ENCODE measurements at places on chromosomes 12 and 14.

GRCh38 chr14:30296931-30297405 is 262.0 kb upstream of the G2E3 start:
- no peak for DNase-seq

GRCh38 chr12:57096099-57096572 is 7.2 kb downstream of the NAB2 start:
- DNase-seq: no peak

- peak; percentile 66 for DNase-seq
Observed at GRCh38 chr12:54220092-54220557, 31.3 kb upstream of the SMUG1 start.

- no peak for DNase-seq
Observed at GRCh38 chr12:108531929-108532848, 17.1 kb downstream of the FICD start.

DNA sequence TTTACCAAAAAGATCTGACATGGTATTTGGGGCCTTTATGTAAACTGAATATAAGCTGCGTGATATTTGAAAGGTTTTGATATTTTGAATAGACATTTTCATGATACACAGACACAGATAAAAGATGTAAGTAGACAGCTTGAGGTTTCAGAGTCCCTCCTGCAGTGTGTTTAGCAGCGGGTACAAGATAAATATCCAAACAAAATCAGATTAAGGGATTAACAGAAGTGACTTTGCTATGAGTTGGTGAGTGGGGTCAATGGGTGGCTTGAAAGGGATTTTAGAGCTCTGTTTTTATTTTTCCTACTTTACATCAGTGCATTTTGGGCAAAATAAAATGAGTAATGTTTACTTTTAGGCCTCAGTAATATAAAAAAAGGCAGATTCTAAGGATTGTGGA is 84.1 kb downstream of the IGF1 start:
- DNase-seq: no peak

DNA sequence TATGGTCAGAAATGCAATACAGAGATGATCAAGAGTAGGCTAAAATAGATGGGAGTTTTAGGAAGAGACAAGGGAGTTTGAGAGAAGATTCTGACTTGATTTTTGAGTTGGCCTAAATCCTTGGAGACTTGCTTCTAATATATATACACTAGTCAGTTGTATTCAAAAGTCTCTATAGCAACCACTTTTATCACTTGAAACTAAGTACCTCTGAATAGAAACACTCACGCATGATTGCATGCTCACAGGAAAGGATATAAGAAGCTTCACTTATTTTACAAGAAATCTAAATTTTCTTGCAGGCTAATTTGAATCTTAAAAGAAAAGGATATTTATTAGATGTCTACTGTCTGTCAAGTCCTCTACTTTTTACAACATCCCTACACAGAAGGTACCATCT is 316.8 kb downstream of the SNAPC1 start:
- no peak for DNase-seq

- no peak for DNase-seq
Observed at GRCh38 chr12:41795910-41796309, 348.8 kb downstream of the GXYLT1 start.

DNA sequence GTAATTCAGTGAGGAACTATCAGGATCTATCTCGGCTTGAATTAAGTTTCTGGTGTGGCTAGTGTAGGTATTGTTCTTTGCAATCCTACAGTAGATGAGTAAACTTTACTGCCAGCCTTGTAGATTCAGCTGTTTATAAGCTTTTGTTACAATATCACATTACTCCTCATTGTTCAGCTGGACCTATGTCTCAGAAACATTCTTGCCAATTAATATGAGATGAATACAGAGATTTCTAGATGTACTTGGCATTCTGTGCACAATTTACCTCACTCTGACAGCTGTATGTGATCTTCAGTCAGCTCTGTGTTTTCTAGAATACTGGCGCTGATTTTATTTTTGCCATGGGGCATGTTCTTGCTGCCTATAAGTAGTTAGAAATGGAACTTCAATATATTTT is 55.7 kb downstream of the METTL25 start:
- DNase-seq: no peak

GRCh38 chr12:132449565-132450417 is 40.2 kb upstream of the FBRSL1 start:
- DNase-seq: peak; percentile 22

DNA sequence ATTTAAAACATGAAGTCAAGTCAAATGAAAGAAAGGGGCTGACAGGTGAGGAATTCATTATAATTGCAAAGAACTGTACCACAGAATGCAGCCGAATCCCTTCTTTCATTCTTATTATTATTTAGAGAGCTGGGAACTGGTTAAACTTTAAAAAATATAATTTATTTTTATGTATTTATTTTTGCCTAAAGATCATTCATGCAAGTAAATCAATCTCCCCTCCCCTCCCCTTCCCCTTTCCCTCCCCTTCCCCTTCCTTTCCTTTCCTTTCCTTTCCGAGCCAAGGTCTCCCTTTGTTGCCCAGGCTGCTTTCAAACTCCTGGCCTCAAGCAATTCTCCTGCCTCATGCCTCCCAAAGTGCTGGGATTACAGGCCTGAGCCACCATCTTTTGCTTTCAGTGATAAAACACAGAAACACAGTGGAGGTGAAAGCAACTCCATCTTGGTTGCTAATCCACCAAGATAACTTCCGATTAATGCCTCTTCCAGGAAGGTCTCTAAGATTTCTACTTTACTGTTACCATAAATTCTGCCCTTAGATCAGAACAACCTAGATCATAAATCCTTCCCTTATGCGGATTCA is 6.0 kb upstream of the UBC start:
- DNase-seq: no peak

DNA sequence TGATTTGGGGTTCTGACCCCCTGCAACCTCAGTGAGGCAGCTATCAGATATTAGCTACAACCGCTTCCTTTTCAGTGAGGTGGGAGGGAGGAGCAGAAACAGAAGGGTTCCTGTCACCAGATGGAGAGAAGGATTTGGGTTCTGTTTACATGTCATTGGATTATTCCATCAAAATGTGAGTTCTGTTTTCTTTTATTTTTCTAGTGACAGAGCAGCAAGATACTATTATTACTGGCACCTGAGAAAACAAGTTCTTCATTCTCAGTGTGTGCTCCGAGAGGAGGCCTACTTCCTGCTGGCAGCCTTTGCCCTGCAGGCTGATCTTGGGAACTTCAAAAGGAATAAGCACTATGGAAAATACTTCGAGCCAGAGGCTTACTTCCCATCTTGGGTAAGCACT is 52.8 kb downstream of the FRMD6 start:
- DNase-seq: no peak

DNA sequence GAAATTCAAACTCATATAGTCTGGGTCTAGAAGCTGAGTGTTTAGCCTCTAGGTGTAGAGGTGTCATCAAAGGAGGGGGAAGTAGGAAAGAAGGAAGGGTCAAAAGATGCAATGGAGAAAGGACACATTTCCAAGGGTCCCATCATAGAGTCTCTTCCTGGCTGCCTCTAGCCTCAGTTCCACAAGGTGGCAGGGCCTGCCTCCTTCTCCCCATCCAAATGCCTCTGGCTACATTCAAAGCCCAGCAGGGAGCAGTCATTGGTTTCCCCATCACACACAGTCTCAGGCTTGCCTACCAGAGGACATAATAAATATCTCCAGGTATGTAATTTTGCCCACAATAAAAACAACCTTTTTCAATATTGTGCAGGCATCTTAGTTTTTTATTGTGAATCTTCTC is 2.1 kb upstream of the CCT2 start:
- no peak for DNase-seq

GRCh38 chr12:86959766-86960458 is 703.7 kb upstream of the MGAT4C start:
- DNase-seq: no peak

DNA sequence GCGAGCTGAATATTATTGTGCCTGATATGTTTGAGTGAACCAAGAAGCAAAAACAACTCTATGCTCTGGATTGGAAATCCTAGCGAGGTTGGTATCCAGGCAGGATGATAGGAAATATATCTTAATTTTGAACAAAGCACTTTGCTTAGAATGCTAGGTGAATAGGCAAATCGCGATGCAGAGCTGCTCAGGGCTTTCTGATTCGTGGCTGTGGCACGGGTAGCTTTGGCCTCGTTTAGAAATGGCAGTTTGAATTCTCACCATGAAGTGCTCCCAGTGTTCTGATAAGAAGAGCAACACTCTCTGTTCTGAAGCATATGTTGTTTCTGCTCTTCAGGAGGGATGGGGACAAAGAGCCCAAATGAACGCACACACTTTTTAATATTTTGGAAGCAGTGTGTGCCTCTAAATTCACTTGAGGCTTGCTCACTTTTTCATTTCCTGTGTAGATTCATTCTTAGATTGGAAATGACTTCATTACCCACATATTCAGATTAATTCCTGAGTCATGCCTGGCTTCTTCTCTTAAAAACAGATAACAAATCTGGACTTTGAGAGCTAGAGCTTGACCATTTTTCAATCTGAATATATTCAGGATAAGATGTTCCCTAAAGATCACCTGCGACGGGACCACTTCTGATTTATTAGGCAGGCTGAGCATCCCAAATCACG is 200.9 kb downstream of the RPAP3 start:
- DNase-seq: no peak

DNA sequence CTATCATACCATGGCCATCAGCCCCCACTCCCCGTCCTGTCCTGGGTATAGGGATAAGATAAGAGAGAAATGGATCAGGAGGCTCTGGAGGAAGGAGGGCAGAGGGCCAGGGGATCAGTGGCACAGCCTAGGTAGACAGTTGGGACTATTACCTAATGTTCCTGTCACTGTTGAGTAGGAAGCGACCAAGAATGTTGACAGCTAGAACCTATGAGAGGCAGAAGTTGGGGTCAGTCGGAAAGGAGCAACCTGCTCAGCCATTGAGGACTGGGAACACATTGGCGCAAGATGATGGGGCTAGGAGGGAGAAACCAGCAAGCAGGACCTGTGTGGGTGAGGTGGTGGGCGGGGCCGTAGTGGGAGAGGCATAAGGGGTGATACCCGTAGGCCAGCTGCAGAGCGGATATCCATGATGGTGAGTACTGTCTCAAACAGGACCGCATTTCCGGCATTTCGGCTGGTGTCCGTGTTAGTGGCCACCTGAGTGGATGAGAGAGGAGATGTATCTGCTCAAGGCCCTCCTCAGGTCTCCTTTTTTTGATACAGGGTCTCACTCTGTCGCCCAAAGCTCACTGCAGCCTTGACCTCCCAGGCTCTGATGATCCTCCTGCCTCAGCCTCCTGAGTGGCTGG is 3.3 kb downstream of the AP1G2 start:
- DNase-seq: no peak

- no peak for DNase-seq
Observed at GRCh38 chr12:131459773-131460365, 251.0 kb upstream of the SFSWAP start.

- no peak for DNase-seq
Observed at GRCh38 chr12:71782017-71782416, 27.4 kb downstream of the RAB21 start.

GRCh38 chr12:120225200-120225558 is 24.3 kb upstream of the RPLP0 start:
- DNase-seq: no peak

GRCh38 chr14:100842799-100843198 is 16.9 kb downstream of the MEG3 start:
- no peak for DNase-seq

GRCh38 chr12:100168562-100168961 is 25.9 kb upstream of the BLTP3B start:
- DNase-seq: no peak

GRCh38 chr14:45906257-45906656 is 653.3 kb upstream of the MIS18BP1 start:
- no peak for DNase-seq

- no peak for DNase-seq
Observed at GRCh38 chr12:80490329-80490728, 46.3 kb downstream of the PTPRQ start.

DNA sequence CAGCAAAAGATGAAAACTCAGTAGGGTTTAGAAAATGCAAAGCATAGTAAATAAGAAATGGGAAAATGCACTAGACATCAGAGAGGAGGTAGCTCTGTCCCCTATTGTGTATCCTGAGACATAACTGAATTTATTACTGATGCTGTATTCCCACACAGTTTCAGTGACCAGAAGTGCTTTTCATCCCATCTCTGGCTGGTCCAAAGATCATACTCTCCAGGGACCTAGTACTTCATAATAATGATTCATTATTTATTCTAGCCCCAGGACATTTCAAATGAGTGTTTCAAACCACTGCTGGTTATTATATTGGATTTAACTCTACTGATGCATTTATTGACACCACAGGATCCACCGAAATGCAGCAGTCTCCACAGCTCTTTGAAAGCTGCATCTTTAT is 163.3 kb downstream of the PAWR start:
- DNase-seq: no peak

DNA sequence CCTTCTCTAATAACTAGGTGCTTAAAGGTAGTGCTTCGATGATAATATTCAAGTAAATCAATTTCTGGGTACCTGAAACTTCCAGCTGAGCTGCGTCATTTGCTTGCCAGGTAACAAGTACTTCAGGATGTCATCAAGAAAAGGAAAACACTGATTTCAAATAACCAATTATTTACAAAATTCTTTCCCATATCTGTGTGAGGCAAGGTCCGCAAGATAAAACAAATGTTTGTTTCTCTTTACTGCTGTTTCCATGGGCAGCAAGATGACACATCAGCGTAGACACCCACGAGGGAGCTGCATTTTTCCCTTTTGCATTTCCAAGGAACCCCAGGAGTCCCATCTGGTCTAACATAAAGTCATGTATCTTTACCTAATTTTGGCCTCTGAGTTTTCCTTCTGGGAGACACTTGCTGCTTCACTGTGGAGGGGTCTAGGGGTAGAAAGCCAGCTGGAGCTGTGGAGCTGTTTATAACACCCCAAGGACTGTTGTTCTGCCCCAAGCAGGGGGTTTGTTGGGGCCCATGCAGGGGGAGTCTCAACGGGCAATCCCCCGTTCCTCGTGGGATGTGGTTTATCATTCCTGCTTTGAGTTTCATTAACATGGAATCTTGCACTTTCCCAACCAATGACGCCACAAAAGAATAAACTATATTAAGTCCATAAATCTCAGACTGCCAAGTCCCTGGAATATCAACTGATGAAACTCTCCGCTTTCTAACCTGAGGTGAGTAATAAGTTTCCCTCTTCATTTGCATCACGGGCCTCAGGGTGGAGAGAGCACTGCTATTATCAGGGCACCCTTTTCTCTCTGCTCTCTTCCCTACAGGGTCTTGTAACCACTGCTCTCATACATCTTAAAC is 112.8 kb upstream of the PELI2 start:
- no peak for DNase-seq

DNA sequence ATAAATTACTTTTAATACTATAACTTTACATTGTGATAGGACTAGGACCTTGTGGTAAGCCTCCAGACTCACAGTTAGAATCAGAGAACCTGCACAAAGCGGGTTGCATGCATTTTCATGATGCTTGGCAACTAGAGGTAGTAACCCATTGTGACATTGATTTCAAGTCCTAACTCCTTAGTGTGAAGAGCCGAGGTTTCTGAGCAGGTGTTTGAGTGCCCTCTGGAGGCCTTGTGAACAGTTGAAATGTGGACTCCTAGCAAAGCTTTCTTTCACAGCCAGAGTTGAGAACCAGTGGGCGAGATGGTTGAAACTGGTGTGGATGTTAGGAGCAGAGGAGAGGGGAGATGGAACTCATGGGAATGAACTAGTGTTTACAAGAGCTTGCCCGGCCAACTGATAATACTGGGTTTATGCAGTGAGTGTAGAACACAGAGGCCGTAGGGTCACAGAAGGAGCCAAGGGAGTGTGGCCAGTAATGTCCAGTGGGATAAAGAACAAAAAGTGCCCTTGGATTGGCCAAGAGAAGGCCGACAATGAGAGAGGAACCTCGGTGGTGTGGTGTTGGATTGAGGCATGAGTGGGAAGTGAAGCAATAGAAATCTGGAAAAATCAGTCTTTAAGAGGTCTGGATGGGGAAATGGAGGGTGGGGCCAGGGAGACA is 10.9 kb downstream of the ZNF664 start:
- peak; percentile 63 for DNase-seq

All from CD4-positive, alpha-beta T cell treated with Interleukin-2 at 100 ng/mL for 4 hours (primary cell).